ENCODE measurements at places on chromosomes 13 and 19. TPM values are rescaled to one million over a fixed set of nuclear protein-coding genes. Genes with fewer than 3 reads are reported as not detected.

KLK4 gene
- not detected for total RNA-seq

F10 gene
- total RNA-seq: 3.9 TPM

ELAVL3 gene
- 0.42 TPM for total RNA-seq

IL12RB1 gene
- total RNA-seq: 0.40 TPM

PLVAP gene
- total RNA-seq: 24.5 TPM

PODNL1 gene
- 4.3 TPM for total RNA-seq

DNA sequence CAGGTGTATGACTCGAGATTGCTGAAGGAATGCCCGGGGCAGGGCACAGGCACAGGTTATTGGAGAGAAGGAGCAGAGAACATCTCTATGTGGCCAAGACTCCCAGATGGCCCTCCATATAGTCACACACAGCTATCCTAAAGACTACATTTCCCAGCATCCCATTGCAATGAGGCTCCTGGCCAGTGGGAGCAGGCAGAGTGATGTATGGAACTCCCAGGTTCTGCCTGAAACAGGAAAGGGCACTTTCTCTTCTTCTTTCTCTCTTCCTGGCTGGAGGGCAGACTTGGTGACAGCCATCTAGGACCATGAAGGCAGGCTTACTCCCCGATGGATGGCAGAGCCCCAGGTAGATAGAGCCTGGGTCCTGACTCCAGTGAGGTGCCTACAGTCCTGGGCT, 13.5 kb downstream of the PPP1R13L start:
- H3K4me3 ChIP-seq: no peak overlapping the region
- no peaks in the 10 kb centered on the region for H3K36me3 ChIP-seq
- no peaks in the 10 kb centered on the region for H3K27me3 ChIP-seq
- no peaks in the 10 kb centered on the region for H3K4me1 ChIP-seq

- H3K27me3 ChIP-seq: no peaks in the 10 kb centered on the region
- no peak for DNase-seq
- H3K4me1 ChIP-seq: no peaks in the 10 kb centered on the region
- peaks cover 7% of the 10 kb centered on the region for H3K36me3 ChIP-seq
- no peak overlapping the region for H3K4me3 ChIP-seq
Observed at GRCh38 chr13:35630551-35631275, 154.2 kb upstream of the MAB21L1 start.

DNA sequence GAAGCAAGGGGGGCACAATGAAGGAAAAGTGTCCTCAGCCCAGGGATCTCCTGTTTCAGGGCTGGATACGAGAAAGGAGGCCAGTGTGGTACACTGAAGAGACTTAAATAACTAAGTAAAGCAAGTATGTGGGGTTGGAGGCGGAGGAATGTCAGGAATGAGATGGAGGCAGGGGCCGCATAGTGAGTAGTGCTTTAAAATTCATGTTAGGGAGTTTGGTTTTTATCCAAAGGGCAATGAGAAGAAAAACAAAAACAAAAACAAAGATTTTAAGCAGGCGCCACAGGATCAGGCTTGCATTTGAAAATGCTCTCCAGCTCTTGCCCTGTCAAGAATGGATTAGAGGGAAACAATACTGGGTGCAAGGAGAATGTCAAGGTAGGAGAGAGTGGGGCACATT, 273.4 kb downstream of the DCLK1 start:
- peaks cover 11% of the 10 kb centered on the region for H3K4me1 ChIP-seq
- H3K27me3 ChIP-seq: no peaks in the 10 kb centered on the region
- DNase-seq: no peak

- H3K27ac ChIP-seq: no peak overlapping the region
- no peaks in the 10 kb centered on the region for H3K36me3 ChIP-seq
- H3K4me3 ChIP-seq: no peak overlapping the region
- DNase-seq: no peak
- H3K27me3 ChIP-seq: no peaks in the 10 kb centered on the region
Observed at GRCh38 chr13:92743992-92744391, 482.6 kb upstream of the GPC6 start.

GRCh38 chr13:30818323-30818960, 83.1 kb downstream of the ALOX5AP start:
- H3K27ac ChIP-seq: no peak overlapping the region
- no peak overlapping the region for H3K4me3 ChIP-seq
- no peaks in the 10 kb centered on the region for H3K27me3 ChIP-seq
- H3K36me3 ChIP-seq: no peaks in the 10 kb centered on the region
- DNase-seq: no peak

- peaks cover 4% of the 10 kb centered on the region for H3K36me3 ChIP-seq
- DNase-seq: no peak
- H3K4me1 ChIP-seq: peaks cover 37% of the 10 kb centered on the region
- no peak overlapping the region for H3K27ac ChIP-seq
- no peaks in the 10 kb centered on the region for H3K27me3 ChIP-seq
- H3K4me3 ChIP-seq: no peak overlapping the region
Observed at GRCh38 chr19:38638461-38638860, 9.0 kb upstream of the ACTN4 start.

DNA sequence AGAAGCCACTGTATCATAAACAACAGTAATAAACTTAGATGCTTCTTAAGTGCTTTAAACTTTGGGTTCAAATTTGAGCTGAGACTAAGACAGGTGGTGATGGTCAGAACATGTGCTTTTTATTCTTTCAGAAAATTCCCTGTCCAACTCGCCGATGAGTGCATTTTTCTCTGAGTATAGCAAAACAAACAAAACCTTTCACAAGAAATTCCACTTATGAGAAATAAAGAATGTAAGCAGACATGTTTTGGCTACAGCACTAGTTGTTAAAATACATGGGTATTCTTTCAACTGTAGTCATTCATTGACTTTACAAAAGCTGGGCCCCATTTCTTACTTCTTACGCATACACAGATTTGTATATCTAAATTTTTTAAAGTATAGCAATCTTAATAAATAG, 125.6 kb downstream of the SPRY2 start:
- no peak overlapping the region for H3K27ac ChIP-seq
- no peak for DNase-seq

- DNase-seq: no peak
- H3K27ac ChIP-seq: no peak overlapping the region
- no peaks in the 10 kb centered on the region for H3K36me3 ChIP-seq
- H3K4me1 ChIP-seq: peaks cover 10% of the 10 kb centered on the region
- no peaks in the 10 kb centered on the region for H3K27me3 ChIP-seq
Observed at GRCh38 chr19:19204181-19204580, 967 bp upstream of the NR2C2AP start.

- no peak overlapping the region for H3K27ac ChIP-seq
- H3K4me1 ChIP-seq: no peaks in the 10 kb centered on the region
- no peak for DNase-seq
- H3K4me3 ChIP-seq: no peak overlapping the region
- H3K27me3 ChIP-seq: peaks cover 10% of the 10 kb centered on the region
Observed at GRCh38 chr19:4301590-4302242, 473 bp downstream of the TMIGD2 start.

DNA sequence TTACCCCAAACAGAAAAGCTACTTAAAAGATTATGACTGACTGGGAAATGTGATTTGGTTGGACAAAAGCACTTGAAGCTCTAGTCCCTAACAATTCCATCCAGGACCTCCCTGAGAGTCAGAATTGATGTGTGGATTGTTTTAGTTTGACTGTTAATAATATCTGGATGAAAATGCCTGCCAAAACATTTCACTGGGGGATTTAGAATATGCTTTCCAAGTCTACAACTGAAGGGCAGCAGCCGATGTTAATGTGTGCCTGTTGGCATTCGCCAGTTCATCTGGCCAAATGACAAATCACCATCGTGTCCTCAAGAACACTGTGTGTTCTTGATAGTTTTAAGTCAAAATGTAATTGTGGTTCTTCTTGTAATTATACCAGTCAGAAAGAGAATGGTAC, 76.0 kb upstream of the TSC22D1 start:
- H3K4me3 ChIP-seq: no peak overlapping the region
- H3K27me3 ChIP-seq: no peaks in the 10 kb centered on the region
- H3K4me1 ChIP-seq: no peaks in the 10 kb centered on the region

DNA sequence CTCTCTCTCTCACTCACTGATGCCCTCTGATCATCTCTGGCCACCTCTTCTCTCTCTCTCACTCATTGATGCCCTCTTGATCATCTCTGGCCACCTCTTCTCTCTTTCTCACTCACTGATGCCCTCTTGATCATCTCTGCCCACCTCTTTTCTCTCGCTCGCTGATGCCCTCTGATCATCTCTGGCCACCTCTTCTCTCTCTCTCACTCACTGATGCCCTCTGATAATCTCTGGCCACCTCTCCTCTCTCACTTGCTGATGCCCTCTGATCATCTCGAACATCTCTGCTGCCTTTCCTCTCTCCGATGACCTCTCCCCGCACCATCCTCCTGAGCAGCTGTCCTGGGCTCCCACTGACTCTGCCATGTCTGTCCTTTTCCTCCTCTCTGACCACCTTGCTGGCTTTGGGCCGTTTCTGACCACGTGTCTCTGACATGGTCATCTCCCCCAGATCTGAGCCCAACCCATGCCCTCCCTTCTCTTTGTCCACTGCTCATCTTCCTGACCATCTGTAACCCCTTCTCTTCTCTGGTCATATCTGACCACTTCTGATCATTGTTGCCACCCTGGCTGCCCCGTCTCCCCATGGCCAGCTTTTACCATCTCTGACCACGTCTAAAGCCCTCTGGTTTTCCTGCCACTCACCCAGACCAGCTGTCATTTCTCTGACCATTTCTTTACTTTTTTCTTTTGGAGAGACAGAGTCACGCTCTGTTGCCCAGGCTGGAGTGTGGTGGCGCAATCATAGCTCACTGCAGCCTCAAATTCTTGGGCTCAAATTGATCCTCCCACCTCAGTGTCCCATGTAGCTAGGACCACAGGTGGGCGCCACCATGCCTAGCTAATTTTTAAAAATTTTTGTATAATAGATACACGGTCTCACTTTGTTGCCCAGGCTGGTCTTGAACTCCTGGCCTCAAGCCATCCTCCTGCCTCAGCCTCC, 2.4 kb downstream of the LRFN3 start:
- H3K27me3 ChIP-seq: no peaks in the 10 kb centered on the region
- H3K27ac ChIP-seq: no peak overlapping the region
- peak; percentile 4 for DNase-seq
- H3K36me3 ChIP-seq: no peaks in the 10 kb centered on the region
- H3K4me1 ChIP-seq: peaks cover 23% of the 10 kb centered on the region

DNA sequence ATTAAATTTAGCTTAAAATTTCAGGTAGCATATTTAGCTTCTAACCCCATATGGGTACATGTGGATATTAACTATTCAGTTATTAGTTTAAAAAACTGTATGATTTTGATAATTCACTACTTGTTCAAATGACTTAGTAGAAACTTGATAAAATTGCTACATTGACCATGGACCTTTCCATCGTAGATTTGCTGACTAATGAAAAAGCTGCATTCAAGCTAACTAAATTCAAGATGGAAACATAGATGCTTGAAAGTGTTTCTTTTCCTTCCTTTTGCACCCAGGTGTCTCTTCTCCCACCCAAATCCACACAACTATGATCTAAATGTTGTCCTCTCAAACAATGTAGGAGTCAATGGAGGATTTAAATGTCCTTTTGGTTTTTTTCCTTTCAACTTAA, 439.2 kb downstream of the TBC1D4 start:
- H3K4me1 ChIP-seq: no peaks in the 10 kb centered on the region
- no peak overlapping the region for H3K4me3 ChIP-seq
- DNase-seq: no peak
- H3K36me3 ChIP-seq: no peaks in the 10 kb centered on the region
- H3K27ac ChIP-seq: no peak overlapping the region
- H3K27me3 ChIP-seq: no peaks in the 10 kb centered on the region

GRCh38 chr13:111175935-111176334, 60.8 kb downstream of the ARHGEF7 start:
- H3K27me3 ChIP-seq: no peaks in the 10 kb centered on the region
- no peaks in the 10 kb centered on the region for H3K36me3 ChIP-seq
- H3K4me1 ChIP-seq: peaks cover 16% of the 10 kb centered on the region
- H3K27ac ChIP-seq: peak overlapping the region; percentile 82

GRCh38 chr13:70390968-70391367, 282.7 kb upstream of the KLHL1 start:
- no peaks in the 10 kb centered on the region for H3K36me3 ChIP-seq
- H3K27me3 ChIP-seq: no peaks in the 10 kb centered on the region
- H3K4me3 ChIP-seq: no peak overlapping the region
- H3K27ac ChIP-seq: no peak overlapping the region
- DNase-seq: no peak
- no peaks in the 10 kb centered on the region for H3K4me1 ChIP-seq

- H3K27me3 ChIP-seq: no peaks in the 10 kb centered on the region
- H3K36me3 ChIP-seq: no peaks in the 10 kb centered on the region
- H3K4me3 ChIP-seq: no peak overlapping the region
- H3K4me1 ChIP-seq: no peaks in the 10 kb centered on the region
- H3K27ac ChIP-seq: no peak overlapping the region
Observed at GRCh38 chr13:94641409-94641941, 39.8 kb downstream of the GPR180 start.

DNA sequence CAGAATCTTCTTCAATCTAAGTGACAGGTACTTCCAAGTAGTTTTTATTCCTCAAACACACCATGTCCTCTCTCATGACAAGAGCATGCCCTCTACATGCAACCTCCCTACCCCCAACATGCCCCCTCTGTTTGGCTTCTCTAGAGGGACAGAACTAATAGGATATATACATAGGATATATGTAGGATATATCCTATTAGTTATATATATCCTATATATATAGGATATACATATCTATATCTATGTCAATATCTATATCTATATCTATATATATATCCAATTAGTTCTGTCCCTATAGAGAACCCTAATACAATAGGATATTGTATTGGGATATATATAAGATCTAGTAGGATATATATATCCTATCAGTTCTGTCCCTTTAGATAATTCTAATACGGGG, 701.9 kb upstream of the MIR17HG start:
- no peaks in the 10 kb centered on the region for H3K27me3 ChIP-seq
- no peak overlapping the region for H3K4me3 ChIP-seq
- no peak for DNase-seq
- no peaks in the 10 kb centered on the region for H3K36me3 ChIP-seq
- H3K27ac ChIP-seq: no peak overlapping the region
- H3K4me1 ChIP-seq: no peaks in the 10 kb centered on the region

- H3K4me3 ChIP-seq: no peak overlapping the region
- DNase-seq: no peak
- H3K36me3 ChIP-seq: no peaks in the 10 kb centered on the region
- H3K4me1 ChIP-seq: peaks cover 22% of the 10 kb centered on the region
Observed at GRCh38 chr13:76795701-76796695, 90.2 kb downstream of the KCTD12 start.

- no peak for DNase-seq
- H3K4me1 ChIP-seq: no peaks in the 10 kb centered on the region
- H3K27ac ChIP-seq: no peak overlapping the region
- H3K4me3 ChIP-seq: no peak overlapping the region
Observed at GRCh38 chr13:89584058-89584620, 1763.3 kb upstream of the MIR17HG start.

GRCh38 chr19:15196360-15197005, 4.3 kb downstream of the NOTCH3 start:
- H3K27ac ChIP-seq: no peak overlapping the region
- peaks cover 12% of the 10 kb centered on the region for H3K27me3 ChIP-seq

DNA sequence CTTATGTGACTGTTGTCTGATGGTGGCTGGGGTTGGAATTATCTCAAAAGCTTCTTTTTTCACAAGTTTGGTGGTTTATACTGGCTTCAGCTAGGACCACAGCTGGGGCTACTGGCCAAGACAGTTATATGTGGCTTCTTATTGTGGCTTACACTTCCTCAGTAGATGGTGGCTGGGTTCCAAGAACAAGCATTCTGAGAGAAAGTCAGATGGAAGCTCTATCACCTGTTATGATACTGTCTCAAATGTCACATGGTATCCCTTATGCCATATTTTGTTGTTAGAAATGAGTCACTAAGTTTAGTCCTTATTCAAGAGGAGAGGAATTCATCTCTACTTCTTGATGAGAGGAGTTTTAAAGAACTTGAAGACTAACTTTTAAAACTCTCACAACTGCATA, 41.6 kb downstream of the NDFIP2 start:
- no peak for DNase-seq
- no peaks in the 10 kb centered on the region for H3K27me3 ChIP-seq
- H3K4me1 ChIP-seq: peaks cover 18% of the 10 kb centered on the region
- H3K36me3 ChIP-seq: peaks cover 3% of the 10 kb centered on the region
- no peak overlapping the region for H3K4me3 ChIP-seq
- no peak overlapping the region for H3K27ac ChIP-seq

Measured in heart left ventricle (tissue), 16 donors.